Right ventricle myocardium inferior (tissue), 1 donor: ENCODE measurements at places on chromosomes 3 and 15. TPM values are rescaled to one million over a fixed set of nuclear protein-coding genes. Genes with fewer than 3 reads are reported as not detected.
A peak's percentile ranks its signal among the peaks of the same experiment; 100 is the strongest.

The COL6A6 gene
- 2.2 TPM for total RNA-seq

The P2RY14 gene
- total RNA-seq: 3.9 TPM

The A4GNT gene
- total RNA-seq: not detected

The HEMK1 gene
- total RNA-seq: 14.0 TPM

The GPR171 gene
- total RNA-seq: 0.24 TPM

The RBP2 gene
- not detected for total RNA-seq

The SCN11A gene
- 0.08 TPM for total RNA-seq

The KNG1 gene
- 0.62 TPM for total RNA-seq

The SI gene
- total RNA-seq: not detected

The AHSG gene
- not detected for total RNA-seq

GRCh38 chr3:120093119-120093910 is 932 bp downstream of the GSK3B start:
- DNase-seq: no peak

- no peak for DNase-seq
Measured at GRCh38 chr3:805326-805725, 287.5 kb upstream of the CNTN6 start.

DNA sequence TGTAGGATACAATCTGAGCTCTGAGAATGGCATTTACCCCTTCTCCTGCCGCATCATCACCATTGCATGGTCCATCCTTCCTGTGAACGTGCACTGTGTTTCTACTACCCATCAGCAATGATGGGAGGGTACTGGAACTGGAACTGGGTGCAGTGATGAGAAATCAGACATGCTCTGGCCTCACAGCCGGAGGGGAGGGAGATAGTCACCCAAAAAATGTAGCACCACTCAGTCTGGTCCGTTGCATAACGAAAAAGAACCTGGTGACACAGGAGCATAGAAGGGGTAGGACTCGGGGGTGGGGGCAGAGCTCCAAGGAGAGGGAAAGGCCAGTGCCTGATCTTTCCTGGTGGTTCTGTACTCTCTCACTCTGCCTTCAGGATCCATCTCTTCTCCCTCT is 205.0 kb downstream of the RPLP1 start:
- no peak for DNase-seq

DNA sequence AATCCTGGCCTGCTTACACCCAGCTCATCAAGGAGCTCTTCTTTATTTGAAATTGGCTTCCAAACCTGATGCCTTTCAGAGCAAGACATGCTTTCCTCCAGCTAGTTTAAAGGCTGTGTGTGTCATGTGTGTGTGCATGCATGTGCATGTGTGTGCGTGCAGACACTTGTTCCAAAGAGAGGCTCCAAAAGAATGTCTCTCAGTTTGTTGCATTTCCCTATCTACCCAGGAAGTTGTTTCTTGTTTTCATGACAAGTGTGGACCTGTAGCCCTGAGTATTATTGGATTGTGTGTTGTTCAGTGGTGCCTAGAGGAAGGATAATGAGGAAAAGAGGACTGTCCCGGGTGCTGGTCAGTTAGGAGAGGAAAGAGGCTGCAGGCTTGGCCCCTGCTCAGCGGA is 240.0 kb downstream of the THSD4 start:
- DNase-seq: no peak

DNA sequence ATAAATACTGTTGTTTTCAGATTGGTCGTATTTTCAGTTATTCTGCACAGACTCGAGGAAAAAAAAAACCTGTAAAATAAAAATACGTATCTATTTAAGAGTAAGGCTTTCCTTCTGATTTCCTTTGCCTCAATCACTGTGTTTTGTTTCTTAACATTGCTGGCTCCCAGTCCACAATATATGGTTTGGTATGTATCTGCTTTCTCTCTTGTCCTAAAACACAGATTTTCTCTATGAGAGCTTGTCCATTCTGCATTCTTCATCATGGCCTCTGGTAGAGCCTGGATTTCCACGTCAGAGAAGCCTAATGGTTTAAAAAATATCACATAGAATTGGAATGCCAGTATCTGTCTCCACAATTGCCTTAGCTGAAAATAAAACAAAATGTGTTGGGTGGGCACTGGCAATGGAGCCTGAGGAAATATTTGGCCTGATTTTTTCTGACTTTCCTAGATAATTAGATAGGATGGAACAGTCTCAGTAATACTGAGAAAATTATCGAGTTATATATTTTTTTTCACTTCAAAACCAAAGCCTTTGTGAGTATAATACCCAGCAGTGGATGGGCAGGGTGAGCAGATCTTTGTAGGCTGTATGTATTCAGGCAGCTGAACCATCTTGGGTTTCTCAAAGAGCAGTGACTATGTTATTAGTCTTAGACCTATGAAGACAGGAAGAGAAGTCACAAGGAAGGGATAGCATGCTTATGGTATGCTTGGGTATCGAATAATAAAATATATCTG is 1.9 kb downstream of the CD200 start:
- DNase-seq: no peak

DNA sequence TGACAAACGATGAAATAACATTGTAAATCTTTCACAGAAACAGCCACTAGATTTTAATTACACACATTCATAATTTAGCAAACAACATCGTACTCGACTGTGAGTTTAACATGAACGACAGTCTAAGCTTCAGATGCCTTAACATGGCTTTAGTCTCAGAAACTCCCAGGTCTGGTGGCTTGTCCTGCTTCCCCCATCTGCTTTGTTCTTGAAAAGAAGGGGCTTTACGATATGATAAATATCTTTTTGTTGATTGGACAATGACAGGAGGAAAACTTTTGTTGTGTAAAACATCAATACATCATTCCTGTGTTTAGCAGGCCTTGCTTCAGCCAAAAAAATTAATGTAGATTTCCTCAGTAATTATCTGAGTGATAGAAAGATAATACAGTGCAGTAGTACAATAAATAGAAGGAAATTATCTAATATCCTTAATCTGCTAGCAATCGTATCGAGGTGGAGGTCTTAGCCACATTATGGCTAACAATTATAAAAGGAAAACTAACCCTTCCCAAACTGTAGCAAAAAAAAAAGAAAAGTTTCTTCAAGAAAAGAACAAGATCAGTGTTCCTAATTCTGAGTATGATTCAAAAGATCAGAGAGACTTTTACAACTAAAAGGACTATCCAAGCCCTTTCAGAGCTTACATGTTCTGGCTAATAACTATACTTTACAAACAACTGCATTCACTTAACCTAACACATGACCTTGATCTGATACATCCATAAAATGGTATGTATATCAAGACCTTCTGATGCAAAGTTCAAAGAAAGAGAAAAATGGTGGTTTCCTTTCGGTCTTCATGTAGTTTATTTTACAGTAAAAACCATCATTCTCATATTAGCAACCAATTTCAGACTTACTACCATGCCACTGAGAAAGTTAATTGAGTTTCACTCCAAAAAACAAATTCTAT is 535.7 kb downstream of the FOXP1 start:
- no peak for DNase-seq

DNA sequence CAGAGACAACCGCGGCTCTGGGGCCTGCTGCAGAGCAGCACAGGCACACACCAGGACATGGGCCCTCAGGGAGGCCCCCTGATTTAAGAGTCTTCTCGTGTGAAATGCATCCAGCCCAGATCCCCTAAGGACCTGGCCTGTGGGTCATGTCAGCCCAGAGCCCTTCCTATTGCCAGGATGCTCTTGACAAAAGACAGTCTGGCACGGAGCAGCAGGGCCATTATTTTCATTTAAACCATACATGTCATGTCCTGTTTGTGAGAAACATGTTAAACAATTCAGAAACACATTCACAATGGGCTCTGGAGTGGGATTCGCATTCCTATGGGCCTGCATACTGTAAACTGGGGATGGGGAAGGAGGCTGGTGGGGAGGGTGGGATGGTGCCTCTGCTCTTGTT is 367.4 kb upstream of the WNT5A start:
- no peak for DNase-seq

DNA sequence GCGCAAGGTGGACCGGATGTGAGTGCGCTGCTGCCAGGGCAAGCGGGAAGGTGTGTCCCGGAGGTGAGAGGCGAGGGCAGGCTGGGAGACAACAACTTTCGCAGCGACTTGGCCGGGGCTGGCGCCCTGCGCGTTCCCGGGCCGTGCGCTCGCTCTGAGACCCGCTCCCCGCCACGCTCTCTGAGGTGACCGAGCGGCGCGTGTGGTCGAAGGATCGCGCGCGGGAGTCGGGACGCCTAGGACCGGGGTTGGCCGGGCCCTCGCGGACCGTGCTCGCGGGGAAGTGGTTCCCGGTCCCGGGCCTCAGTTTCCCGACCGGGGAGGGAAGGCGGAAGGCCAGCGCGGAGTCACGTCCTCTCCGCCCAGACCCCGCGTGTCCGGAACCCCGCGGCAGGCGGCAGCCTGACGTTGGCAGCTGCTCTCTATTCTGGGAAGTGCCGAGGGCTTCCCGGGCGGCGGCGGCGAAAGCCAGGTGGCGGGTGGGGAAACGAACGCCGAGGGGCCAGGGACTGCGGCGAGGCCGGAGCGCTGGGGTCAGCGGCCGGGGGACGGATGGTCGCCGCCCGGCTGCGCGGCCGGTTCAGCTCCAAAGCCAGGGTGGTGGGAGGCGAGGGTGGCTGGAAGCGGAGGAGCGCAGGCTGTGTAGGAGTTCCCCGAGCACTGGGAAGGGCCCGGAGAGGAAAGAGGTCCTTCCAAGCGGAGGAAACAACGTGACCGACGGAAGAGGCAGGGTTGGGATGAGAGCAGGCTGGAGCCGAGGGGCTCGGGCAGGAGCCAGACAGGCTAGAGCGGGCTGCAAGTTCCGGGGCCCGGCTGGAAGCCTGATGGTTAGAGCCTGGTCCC is 1.0 kb upstream of the IGF2BP2 start:
- DNase-seq: peak; percentile 76

DNA sequence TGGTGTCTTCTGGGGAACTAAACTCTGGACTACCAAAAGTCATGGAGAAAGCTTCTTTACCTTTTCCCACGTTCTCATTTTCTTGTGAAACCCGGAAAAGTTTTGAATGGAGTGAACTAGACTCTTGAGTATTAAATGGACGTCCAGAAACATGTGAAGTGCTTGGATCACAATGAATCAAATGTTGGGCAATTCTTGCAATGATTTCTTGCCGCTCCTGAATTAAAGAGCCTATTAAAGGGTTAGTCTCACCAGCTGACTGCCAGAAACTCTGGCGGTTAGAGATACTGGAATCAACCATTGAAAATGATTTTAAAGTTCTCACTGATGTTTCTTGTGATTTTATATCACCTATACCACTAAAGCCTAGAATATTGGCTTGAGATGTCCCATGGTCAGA is 40.8 kb upstream of the ARPP19 start:
- DNase-seq: no peak

- no peak for DNase-seq
Measured at GRCh38 chr15:76753131-76753530, 152.0 kb downstream of the SCAPER start.

- no peak for DNase-seq
Measured at GRCh38 chr3:188900421-188900951, 271.3 kb upstream of the TPRG1 start.

DNA sequence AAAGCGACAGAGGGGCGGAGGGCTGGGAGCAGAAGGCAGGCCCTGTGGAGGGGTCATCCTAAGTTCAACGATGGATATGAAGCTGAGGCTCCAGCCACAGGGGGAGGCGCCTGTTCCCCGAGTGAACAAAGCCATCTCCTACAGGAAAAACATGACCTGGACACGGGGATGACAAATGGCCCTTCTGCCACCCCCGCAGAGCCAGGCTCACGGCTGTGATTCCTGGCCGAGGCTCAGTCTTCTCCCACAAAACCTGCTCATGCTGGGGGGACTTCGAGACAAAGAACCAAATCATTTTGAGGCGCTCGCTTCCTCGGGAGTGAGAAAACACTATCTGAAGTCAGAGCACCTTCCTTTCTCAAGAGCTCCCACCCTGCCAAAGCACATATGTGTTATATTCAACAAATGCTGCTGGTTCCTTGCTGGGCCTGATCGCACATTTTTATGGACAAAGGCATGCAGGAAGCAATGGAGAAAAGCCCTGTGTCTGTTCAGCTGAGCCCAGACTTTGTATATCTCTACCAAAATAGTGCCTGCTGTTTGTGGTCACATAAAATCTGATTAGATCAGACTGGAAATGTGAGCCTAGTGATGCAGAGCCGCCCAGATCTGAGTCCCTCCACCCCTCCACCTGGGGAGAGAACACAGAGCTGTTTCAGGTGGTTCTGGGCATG is 5.6 kb downstream of the RBP1 start:
- no peak for DNase-seq

GRCh38 chr3:133441867-133442270 is 42.0 kb downstream of the BFSP2 start:
- DNase-seq: no peak

- DNase-seq: no peak
Measured at GRCh38 chr3:170128259-170128976, 53.1 kb downstream of the PHC3 start.

DNA sequence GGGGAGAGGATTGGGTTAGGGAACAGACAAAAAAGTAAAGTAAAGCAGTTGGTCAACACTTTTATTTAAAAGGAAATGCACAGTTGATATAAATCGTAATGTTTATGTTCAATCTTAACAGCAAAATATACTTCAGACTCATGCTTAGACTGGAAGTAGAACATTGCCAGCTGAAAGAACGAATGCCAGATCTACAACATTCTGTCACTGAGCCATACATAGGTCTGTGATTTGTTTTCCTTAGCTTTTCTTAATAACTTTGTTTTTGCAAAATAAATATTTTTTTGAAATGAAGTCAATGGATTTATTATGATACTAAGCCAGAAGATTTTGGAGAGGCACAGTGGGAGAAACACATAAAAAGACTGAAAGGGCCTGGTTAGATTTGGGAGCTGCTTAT is 62.0 kb downstream of the LEKR1 start:
- no peak for DNase-seq

- DNase-seq: no peak
Measured at GRCh38 chr15:67862750-67863441, 23.1 kb upstream of the RNU6-1 start.

DNA sequence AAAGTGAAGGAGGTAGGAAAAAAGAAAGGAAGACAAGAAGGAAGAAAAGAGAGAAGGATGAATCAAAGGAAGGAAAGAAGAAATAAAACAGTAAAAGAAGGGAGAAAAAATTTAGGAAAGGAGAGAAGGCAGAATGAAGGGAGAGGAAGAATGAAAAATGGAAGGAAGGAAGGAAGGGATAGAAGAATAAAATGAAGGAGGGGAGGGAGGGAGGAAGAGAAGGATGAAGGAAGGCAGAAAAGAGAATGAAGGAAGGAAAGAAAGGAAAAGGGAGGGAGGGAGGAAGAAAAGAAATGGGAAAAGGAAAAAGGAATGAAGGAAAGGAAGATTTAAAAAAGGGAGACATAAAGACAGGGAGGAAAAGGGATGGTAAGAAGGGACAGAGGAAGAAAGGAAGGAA is 393.7 kb upstream of the GRM7 start:
- DNase-seq: no peak

DNA sequence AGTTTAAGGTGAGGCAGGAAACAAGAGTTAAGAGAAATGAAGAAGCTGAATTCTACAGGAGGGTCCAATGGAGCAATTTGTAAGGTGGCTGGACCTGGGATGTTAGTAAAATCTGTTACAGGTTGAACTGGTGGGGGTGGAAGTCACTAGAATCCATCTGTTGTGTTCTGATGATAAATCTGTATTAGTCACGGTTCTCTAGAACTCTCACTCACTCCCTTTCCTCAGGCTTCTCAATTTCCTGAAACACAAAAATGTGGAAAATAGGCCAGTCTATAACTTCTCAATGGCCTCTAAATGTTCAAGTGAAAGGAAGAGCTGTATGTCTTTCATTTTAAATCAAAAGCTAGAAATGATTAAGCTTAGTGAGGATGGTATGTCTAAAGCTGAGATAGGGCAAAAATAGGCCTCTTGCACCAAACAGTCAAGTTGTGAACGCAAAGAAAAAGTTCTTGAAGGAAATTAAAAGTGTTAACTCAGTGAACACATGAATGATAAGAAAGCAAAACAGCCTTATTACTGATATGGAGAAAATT is 180.2 kb upstream of the CBLB start:
- no peak for DNase-seq

GRCh38 chr15:48719668-48720067 is 74.2 kb upstream of the FBN1 start:
- DNase-seq: no peak
